AG09319 (cell line): ENCODE measurements at places on chromosomes 3 and 15.

DNA sequence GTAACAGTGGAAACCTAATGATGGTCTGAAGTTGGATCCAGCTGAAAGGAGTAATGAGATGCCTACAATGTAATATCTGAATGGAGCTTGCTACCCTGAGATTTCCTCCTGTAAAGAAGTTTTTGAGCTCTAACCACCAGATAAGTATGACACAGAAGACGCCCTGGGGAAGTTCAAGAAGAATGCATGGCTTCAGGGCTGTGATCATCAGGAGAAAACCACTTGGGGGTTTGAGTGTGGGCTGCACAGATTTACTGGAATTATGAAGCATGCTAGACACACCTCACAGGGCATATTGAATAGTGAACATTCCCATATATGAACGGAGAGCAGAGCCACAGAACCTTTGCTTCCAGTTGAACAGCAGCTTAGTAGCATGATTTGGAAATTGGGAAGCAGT, 10.6 kb upstream of the CCDC80 start:
- no peak for DNase-seq

DNA sequence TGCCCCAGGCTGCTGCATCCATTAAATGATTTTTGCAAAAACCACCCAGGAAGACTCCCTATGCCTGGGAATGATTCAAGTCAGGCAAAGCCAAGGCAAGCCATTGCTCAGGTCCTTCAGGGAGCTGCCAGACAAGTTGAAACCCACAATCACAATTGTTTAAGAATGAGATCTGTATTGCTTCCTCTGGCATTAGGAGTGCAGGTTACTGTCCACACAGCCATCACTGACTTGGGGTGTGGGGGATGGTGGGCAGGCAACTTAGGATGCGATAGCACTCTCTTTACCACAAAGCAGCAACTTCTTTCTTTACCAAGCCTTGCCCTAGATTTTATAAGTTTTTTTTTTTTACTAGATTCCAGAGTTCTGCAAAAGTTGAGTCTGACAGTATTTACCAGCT, 15.0 kb upstream of the IL20RB start:
- DNase-seq, result no peak

DNA sequence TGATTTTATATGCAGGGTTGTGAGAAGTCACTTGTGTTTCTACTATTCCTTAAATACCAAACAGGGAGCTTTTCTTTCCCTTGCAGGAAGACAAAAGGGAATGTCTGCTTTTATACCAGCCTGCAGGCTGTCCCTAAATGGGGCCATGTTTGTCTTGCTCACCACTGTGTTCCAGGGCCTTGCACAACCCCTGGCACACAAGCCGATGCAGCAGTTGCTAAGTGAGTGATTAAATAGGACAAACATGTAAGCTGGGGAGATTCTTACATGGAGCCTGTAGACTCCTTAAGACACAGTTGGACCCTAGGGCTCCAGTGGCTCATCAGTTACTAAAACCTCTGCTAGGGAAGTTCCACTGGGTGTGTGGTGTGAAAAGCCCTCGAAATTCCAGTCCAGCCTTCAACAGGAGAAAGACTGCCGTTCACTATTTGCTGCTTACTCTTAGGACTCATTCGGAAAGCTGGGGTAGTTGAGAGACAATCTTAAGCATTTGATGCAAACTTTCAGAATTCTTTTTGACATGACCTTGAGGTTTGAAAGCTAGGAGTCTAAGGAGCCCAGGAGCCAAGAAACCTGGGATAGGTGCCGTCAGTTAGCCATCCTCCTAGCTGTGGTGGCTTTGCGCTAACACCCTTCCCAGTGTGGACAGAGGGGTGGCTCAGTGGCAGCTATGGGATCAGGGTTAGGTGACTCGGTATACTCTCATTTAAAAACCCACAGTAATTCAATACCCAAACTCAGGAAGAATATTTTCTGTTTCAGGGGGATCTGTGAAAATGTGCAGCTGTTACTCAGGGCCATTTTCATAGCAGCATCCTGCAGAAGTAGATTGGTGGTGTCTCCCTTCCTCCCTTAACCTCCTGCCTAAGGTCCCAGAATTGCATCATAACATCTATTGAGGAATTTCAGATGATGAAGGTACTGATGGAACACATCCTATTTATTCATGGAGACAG, 39.1 kb downstream of the SYNM start:
- DNase-seq, result peak; percentile 28

DNA sequence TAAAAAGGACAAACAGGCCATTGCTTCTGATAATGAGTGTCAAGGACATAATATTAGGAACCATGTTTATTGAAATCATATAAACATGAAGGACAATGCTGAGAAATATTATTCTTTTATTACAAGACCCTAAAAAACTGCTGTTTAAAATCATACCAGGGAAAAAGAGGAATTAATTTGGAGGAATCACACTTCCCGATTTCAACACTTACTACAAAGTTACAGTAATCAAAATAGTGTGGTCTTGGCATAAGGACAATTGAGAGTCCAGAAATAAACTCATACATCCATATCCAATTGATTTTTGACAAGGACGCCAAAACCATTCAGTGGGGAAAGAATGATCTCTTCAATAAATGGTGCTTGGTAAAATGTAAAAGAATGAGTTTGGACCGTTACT, 13.0 kb downstream of the CYP1A1 start:
- no peak for DNase-seq

GRCh38 chr3:63972196-63972595, 51.1 kb downstream of the PSMD6 start:
- no peak for DNase-seq

DNA sequence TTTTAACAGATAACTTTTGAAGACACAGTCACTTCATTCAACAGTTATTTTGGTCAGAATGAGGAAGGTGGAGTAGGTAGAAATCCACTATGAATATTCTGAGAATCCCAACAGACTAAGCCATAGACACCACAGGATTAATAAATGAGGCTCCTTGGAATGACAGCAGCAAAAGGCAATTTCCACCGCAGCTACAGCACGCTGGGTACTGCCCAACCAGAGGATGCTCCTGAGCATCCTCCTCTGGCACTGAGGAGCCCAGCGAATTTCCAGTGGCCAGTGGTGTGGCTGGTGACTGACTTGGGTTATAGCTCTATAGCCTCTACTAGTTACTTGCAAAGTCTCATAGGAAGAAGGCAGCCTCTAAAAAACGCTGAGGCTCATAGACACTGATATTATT, 3.6 kb upstream of the NR1D2 start:
- no peak for DNase-seq

DNA sequence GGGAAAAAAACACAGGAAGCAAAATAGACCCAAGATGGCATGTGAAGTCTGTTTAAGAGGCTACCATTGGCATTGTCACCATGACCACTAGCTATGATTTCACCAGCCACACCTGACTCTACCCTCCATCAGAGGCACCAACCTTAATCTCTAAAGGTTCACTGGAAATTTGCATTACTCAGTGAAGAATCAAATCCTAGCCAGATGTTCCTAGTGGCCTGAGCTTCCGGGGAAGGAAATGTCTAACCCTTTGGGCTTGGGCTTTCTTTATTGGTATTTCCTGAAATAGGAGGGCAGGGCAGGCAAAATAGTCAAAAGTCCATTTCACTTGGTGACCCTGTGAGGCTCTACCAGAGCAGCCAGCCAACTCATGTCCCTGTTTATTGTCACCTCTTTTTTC, 110.9 kb upstream of the PHLDB2 start:
- DNase-seq, result no peak

GRCh38 chr15:71386448-71387236, 271.4 kb downstream of the THSD4 start:
- DNase-seq, result no peak

DNA sequence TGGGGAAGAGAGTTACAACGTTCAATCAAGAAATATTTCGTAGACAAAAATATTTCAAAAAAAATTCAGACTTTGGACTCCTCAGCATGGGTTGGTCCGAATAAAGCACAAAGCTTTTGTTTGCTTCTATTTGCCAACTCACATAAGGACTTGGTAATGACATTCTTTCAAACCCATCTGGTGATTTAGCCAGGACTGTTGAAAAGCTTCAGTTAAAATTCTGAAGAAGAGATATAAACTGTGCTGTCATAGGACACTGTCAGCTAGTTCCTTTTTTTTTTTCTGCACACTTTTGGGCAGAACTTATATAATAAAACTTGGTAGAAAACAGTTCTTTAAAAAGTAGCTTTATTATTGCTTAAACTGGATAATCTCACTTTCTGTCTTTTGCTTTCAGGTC, 660.8 kb upstream of the SGO1 start:
- DNase-seq, result no peak

GRCh38 chr3:16907243-16907642, 22.5 kb downstream of the PLCL2 start:
- no peak for DNase-seq
